ENCODE measurements at places on chromosomes 16 and 17.

DNA sequence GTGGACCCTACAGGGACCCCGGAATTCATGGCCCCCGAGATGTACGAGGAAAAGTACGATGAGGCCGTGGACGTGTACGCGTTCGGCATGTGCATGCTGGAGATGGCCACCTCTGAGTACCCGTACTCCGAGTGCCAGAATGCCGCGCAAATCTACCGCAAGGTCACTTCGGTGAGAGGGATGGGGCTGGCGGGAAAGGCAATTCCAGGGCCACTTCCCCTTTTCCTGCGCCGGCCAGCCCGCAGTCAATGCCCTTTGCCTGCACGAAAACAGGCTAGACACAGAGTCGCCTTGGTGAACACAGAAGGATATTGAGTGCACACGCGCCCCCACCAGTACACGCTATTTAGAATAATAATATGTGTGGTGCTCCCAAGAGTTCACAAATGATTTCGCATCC lies 4.0 kb downstream of the WNK4 start:
- DNase-seq = peak; percentile 76

DNA sequence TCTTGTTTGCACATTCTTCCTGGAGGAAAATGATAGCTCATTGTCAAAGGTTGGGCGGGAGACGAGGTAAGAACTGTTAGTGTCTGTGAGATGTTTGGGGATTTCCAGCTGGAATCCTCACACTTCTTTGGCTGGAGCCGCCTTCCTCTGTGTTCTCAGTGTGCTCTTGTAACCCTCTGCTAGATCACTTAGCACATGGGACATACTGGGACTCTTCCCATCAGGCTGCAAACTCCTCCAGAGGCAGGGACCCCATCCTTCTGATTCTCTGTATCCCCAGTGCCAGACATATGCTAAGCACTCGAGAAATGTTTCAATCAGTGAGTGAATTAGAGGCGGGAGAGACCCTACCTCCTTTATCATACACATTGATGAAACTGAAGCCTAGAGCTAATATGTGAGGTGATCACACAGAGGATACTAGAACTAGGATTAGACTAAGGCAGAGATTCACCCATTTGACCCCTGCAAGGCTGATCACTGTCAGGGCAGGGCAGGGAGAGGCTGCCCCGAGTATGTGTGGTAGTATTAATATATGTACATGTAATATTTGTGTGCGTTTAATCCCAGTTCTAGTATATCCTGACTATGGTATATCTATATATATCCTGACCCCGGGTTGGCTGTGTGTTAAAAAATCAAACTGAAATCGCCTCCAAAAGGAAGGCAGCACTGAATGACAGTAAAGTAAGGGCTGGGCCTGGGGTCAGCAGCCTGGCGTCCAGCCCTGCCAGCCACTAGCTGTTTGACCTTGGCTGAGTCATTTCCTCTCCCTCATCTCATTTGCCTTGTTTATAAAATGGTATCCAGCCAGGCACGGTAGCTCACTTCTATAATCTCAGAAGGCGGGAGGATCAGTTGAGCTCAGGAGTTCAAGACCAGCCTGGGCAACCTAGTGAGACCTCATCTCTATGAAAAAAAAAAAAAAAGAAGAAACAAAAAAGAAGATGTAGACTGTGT lies 75.5 kb upstream of the TBX2 start:
- DNase-seq = no peak

GRCh38 chr17:40115101-40115436 lies 6.7 kb upstream of the MSL1 start:
- no peak for DNase-seq

DNA sequence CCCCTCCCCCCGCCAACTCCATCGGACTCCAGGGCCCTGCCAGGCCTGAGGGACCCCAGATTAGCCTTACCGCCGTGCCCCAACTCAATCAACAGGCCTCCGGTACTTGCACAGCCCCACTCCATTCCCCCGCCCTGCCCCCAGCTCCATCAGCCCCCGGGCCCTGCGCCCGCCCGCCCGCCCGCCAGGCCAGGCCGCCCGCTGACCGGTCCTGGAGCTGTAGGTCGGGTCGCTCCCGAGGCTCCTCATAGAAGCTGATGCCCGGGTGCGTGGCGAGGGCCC lies 308 bp downstream of the GTF3C1 start:
- DNase-seq = no peak

GRCh38 chr17:63696381-63696961 lies 3.5 kb downstream of the LIMD2 start:
- DNase-seq = peak; percentile 51

DNA sequence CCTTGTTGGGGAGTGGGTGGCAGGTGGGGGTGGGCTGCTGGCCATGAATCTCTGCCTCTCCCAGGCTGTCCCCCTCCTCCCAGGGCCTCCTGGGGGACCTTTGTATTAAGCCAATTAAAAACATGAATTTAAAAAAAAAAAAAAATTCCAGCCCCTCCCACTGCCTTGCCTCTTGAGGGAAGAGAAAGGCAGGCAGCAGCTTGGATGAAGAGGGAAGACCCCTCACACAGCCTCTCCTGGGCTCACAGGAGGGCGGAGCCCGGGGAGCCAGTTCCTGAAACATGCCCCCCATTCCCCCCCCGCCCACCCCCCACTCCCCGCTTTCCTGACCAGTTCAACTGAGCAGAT lies 1.8 kb upstream of the TCAP start:
- DNase-seq = no peak

DNA sequence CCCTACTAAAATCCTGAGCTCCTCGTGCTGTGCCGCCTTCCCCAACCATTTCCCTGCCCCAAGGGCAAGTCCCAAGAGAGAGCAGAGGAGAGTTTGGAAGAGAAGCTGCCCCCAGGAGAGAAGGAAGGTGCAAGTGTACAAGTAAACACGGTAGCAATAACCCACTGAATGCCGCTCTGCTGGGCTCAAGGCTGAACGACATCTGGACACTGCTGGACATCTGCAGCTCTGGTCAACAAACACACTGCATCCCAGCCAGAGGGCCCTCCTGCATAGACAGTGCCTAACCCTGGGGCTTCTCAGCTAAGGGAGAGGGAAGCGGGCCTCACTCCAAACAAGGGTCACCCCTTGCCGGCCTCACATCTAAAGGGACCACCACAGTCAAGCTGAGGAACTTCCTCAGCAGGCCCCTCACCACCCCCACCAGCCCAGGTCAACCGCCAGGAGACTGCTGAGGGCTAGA lies 12.7 kb downstream of the JUP start:
- no peak for DNase-seq

DNA sequence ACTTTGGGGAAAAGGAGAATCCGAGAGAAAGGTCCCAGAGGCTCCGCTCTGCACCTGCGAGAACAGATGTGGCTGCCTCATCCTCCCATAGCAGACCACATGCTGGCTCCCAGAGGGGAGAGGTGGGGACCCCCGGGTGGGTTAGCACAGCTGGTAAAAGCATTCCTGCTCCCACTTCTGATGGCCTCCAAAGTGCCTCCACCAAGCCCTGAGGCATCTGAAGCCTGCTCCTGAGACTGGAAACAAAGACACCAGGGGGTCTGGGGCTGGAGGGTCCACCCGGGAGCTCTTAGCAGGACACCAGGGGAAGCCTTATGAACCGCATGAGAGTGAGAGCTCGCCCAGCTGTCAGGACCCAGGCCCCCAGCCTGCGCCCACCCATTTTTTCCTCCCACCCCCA lies 46.4 kb downstream of the ZNF423 start:
- no peak for DNase-seq

- peak; percentile 90 for DNase-seq
Observed at GRCh38 chr16:11629071-11630030, 38.9 kb upstream of the SNN start.

DNA sequence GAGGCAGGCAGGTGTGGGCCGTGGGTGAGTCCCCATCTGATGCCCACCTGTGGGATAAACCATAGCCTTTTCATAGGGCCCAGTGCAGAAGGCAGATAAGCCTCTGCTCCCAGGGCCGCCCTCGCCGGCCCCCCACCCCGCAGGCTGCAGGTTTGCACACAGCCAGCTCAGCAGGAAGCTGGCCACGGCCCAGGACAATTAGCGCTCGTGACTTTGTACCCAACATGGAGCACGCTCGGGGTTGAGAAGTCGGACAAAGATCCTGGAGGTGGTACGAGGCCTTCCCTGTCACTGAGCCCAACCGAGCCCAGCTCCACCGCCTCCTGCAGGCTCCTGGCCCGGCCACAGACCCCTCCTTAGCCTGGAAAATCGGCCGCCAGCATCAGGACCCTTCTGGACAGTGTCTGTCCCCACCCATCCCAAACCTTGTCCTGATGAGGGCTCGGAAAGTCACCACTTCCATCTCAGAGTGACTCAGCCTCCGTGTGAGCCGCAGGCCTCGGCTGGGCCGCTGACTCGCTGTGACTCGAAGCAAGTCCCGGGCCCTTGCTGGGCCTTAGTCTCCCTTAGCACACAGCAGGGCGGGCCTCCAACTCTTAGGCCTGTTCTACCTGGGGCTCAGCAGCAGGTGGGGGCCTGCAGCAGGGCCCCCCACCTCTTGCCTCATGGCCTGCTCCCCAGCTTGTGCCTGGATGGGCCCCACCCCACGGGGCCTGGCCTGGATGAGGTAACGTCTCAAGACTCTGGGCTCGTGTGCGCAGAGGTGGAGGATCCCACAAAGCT lies 22.7 kb downstream of the FAM83G start:
- peak; percentile 37 for DNase-seq

Data from suppressor macrophage (primary cell).